ENCODE measurements at places on chromosomes 6 and 20. TPM values are rescaled to one million over a fixed set of nuclear protein-coding genes. Genes with fewer than 3 reads are reported as not detected.

The DLGAP4 gene
- 18.8 TPM for total RNA-seq

The ZFP57 gene
- 14.1 TPM for total RNA-seq

DNA sequence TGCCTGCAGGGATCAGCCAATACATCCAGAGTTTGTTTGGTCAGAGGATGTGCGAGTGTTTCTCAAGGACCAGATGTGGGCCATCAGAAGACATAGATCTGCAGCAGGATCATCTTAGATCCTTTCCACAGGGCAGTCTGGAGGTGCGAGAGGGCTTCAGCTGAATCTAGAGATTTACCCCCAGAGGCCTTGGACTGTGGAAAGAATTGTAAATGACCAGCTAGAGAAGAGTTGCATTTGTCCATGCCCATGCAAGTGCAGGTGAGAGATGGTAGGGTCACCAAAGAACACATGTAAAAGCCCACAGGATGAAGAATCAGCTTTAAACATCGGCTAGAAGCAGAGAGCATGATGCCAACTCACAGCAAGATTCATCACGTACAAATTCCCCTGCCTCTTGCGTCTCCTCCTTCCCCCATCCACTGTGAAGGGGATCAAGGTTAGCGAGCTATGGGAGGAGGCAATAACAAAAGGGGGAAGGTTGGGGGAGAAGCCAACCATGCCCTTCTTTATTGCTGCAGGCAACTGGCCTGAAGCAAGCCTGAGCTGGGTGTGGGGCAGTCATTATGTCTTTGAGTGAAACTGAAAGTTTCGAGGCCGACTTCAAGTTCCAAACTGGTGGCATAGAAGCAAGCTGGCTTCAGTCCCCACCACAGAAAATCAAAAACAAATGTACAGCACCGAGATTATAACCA, 83.5 kb downstream of the SCML4 start:
- H3K27ac ChIP-seq: peak overlapping the region; percentile 90
- peak; percentile 65 for DNase-seq
- peaks cover 56% of the 10 kb centered on the region for H3K36me3 ChIP-seq
- H3K27me3 ChIP-seq: no peaks in the 10 kb centered on the region

- H3K27ac ChIP-seq: no peak overlapping the region
- no peaks in the 10 kb centered on the region for H3K27me3 ChIP-seq
- DNase-seq: no peak
Observed at GRCh38 chr6:50945789-50946188, 127.1 kb downstream of the TFAP2B start.

- H3K4me3 ChIP-seq: no peak overlapping the region
- H3K4me1 ChIP-seq: peaks cover 33% of the 10 kb centered on the region
- no peaks in the 10 kb centered on the region for H3K36me3 ChIP-seq
- DNase-seq: no peak
- peak overlapping the region; percentile 27 for H3K27ac ChIP-seq
Observed at GRCh38 chr6:41728073-41728936, 7.1 kb downstream of the TFEB start.

DNA sequence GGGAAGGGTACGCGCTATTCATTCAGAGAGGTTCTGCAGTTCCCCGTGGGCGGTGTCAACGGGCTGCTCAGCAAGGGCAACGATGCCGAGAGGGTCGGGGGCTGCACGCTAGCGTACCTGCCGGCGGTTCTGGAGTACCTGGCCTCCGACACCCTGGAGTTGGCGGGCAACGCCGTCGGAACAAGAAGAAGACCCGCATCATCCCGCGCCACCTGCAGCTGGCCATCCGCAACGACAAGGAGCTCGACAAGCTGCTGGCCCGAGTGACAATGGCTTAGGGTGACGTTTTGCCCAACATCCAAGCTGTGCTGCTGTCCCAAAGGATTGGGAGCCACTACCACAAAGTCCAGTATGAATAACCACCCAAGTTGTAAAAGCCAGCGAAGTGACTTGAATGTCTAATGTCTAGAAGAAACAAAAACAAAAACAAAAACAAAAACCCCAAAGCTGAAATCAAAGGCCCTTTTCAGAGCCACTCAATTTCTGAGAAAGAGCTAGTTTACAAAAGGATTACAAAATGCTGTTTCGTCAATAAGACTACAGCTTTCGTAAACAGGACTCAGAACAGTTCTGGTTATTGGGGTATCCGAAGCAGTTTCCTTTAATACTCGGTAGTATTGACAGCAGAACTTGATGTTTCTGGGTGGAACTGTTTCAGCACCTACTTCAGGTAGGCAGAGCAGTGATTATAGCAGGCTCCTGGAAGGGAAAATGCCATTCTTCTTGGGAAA, 21.9 kb upstream of the SLC17A4 start:
- peaks cover 2% of the 10 kb centered on the region for H3K36me3 ChIP-seq
- H3K4me1 ChIP-seq: no peaks in the 10 kb centered on the region
- no peak overlapping the region for H3K27ac ChIP-seq
- no peak for DNase-seq
- peaks cover 60% of the 10 kb centered on the region for H3K27me3 ChIP-seq
- H3K4me3 ChIP-seq: no peak overlapping the region

GRCh38 chr6:19838442-19839236, 1.5 kb downstream of the ID4 start:
- no peak overlapping the region for H3K27ac ChIP-seq
- H3K4me3 ChIP-seq: no peak overlapping the region
- DNase-seq: no peak

GRCh38 chr6:137473598-137473997, 20.6 kb downstream of the OLIG3 start:
- H3K4me3 ChIP-seq: no peak overlapping the region
- no peak overlapping the region for H3K27ac ChIP-seq
- H3K36me3 ChIP-seq: no peaks in the 10 kb centered on the region
- H3K4me1 ChIP-seq: no peaks in the 10 kb centered on the region
- no peak for DNase-seq
- peaks cover 39% of the 10 kb centered on the region for H3K27me3 ChIP-seq

GRCh38 chr6:116352515-116353471, 18.0 kb upstream of the DSE start:
- H3K4me3 ChIP-seq: no peak overlapping the region
- H3K27ac ChIP-seq: no peak overlapping the region
- H3K36me3 ChIP-seq: no peaks in the 10 kb centered on the region
- peaks cover 4% of the 10 kb centered on the region for H3K4me1 ChIP-seq

Data from activated CD8-positive, alpha-beta memory T cell treated with anti-CD3 and anti-CD28 coated beads, Interleukin-2, amount 10 ng/mL, durations not matched to agents 7 days and 5 days (primary cell).